ENCODE measurements at places on chromosomes 5 and 9. TPM values are rescaled to one million over a fixed set of nuclear protein-coding genes. Genes with fewer than 3 reads are reported as not detected.

SEMA5A gene
- total RNA-seq, result 4.7 TPM

JMY gene
- 15.7 TPM for total RNA-seq

ALDH1A1 gene
- total RNA-seq, result 155 TPM

SLC4A9 gene
- total RNA-seq, result not detected

GFPT2 gene
- 10.6 TPM for total RNA-seq

ARL14EPL gene
- not detected for total RNA-seq

PCDHB12 gene
- total RNA-seq, result 0.99 TPM

Data from NCI-H460 (cell line).